Non-pigmented ciliary epithelial cell (primary cell): ENCODE measurements at places on chromosomes 6 and 20.

- no peak for DNase-seq
These were observed 221.5 kb downstream of the MYLK4 start for GRCh38 chr6:2529211-2529719.

GRCh38 chr20:9149087-9149486 lies 80.2 kb downstream of the PLCB4 start:
- DNase-seq, result no peak

DNA sequence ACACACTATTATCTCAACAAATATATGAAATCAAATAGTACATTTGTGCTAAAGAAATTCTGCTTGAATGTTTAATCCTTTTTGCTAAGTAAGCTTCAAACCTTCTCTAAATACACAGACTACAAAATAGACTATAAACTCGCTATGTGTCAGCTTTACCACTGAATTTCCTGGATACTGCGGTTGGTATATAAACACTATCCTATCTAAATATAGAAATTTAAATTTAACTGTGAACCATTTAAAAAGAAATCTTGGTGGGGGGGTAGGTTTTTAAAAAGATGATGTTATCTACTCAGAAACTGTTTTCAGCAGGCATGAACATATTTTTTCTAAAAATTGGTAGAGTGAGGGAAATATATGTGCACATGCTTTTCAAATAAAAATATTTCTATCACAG lies 306.5 kb upstream of the RUNX2 start:
- no peak for DNase-seq

DNA sequence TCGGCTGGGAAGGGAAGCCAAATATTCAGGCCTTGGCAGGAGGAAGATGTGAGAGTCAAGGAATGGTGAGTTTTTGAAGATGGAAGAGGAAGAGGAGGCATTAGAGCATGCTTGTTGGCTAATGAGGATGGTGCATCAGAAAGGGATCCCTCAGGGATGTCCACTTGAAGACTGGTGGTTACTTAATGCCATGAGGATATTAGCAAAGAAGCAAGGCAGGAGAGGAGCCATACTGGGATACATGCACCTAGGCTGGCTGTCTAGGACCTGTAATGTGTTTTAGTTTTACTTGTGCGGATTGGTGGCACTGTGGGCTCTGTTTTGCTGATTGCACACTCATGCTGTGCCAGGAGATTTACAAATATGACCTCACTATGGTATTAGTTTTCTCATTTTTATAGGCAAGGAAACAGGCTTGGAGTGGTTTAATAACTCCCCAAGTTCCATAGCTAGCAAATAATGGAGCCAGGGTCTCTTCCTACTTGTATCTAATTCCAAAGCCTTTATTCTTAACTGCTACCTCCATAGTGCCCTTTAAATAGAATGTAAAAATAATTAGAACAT lies 37.8 kb downstream of the NCOA7 start:
- no peak for DNase-seq

DNA sequence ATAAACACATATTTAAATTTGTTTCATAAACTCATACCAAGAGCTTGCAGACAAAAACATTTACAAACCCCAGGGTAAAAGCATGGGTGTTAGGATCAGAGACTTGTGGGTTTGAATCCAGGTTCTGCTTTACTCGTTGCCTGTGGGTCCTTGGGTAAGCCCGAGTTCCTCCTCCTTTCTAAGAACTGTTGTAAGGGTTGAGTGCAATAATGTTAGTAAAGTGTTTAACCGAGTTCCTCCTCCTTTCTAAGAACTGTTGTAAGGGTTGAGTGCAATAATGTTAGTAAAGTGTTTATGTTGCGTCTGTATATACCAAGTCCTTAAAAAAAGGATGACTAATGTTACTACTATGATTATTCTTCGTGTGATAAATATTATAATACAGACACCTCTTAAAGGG lies 18.7 kb downstream of the CCDC170 start:
- DNase-seq, result no peak

DNA sequence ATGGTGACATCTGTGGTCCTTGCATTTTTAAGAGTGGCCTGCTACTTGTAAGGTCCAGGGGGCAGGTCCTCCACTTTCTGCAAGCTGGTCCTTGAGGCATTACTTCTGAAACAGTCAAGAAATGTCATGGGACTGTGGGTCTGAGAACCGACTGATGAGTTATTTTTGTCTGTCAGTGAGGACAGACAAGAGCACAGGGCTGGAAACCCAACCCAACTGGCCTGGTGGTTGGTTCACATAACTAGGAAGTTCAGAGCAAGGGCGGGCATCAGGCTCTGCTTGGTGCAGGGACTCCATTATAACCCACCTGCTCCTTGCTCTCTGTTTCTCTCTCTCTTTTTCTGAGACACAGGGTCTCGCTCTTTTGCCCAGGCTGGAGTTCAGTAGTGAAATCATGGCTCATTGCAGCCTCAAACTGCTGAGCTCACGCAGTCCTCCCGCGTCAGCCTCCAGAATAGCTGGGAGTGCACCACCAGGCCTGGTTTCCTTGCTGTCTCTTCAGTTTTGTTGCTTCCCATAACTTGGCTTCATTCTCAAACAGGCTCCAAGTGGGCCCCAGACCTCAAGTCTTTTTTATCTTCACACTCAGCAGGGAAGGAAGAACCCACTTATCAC lies 9.2 kb downstream of the CST3 start:
- no peak for DNase-seq

DNA sequence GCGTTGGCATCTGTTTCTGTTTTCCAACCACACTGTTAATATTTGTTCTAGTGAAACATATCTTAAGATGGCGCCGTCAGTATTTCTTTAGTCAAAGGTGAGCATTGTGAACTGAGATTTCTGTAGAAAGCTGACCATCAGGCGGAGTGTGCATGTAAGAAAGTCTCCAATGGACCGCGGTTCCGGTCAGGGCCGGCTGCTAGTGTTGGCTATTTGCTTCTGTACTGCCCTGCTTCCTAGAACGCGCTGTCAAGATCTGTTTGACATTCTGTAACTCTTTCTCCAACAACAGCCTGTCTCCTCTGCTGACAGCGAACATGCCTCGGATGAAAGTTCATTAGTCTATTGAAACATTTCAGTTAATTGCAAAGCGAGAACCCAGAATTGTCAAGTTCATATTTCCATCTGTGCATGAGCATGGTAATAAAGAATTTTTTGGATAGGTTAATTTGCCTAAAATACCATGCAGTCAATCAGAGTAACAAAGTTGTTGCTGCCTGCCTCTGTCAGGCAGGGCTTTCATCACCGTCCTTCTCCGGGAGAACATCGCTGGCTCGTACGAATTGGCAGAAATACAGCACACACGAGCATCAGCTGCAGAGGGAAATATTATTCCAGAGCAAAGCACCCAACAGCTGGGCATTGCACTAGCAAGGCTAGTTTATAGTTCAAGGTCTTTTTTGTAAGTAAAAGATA lies 369.1 kb downstream of the CDH4 start:
- DNase-seq, result no peak
